GM19239 (cell line): ENCODE measurements at places on chromosomes 13 and 19.

DNA sequence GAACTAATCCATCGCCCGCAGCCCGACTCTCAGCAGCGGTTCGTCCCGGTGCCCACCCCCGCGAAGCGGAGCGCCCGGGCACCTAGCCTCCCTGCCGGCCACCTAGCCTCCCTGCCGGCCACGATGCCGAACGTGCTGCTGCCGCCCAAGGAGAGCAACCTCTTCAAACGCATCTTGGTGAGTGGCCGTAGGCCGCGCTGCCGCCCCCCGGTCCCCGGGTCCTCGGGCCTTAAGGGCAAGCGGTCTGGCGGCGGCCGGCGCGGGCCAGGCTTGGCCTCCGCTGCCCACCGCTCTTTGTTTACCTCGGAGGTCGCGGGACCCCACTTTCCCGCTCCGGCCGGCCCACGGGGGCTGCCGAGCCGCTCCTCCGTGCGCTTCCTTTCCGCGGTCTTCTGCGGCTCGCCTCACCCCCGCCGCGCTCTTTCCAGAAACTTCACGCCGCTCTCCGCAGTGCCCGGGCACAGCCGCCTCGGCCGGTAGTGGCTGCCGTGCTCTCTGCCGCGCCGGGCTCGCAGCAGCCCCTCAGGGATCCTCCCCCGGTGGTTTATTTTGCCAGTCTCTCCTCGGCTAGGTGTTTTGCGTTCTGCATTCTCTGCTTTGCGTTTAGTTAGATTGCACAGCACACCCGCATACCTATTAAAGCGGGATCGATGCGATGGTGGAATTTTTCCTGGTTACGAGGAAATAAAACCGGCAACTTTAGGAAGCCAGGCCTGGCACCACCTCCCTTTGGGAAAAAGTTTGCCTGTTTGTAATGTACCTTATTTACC is 524 bp downstream of the NAA16 start:
- no peak for DNase-seq

DNA sequence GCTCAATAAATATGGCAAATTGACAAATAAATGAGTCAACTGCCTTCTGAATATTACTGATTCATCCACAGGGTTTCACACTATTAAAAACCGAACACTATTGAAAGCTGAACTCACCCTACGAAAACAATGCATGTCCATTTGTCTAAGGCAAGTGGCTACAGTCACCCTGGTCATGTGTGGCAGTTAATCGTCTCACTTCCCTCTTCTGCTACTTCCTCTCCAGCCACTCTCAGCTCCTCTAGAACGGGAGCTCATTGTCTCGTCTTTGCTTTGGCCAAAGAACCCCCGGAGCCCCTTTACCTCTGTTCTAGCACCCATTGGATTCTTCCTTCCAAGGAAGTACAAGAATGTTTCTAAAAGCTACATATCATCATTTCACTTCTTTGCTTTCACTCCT is 74.4 kb upstream of the ZNF599 start:
- DNase-seq: no peak

GRCh38 chr13:75136151-75136550 is 345.8 kb downstream of the TBC1D4 start:
- no peak for DNase-seq

GRCh38 chr13:59631271-59631670 is 532.5 kb downstream of the DIAPH3 start:
- no peak for DNase-seq

DNA sequence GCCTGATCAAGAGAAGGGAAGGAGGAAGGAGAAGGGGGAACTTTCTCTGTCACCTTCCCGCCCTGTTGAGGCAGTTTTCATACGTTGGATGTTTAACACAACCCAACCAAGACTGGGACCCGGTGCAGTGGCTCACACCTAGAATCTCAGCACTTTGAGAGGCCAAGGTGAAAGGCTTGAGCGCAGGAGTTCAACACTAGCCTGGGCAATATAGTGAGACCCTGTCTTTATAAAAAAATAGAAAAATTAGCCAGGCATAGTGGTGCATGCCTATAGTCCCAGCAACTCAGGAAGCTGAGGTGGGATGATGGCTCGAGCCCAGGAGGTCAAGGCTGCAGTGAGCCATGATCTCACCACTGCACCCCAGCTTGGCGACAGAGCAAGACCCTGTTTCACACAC is 59.4 kb upstream of the PEG3 start:
- DNase-seq: no peak

- no peak for DNase-seq
These were observed 13.2 kb downstream of the PRR36 start for GRCh38 chr19:7860714-7861618.

DNA sequence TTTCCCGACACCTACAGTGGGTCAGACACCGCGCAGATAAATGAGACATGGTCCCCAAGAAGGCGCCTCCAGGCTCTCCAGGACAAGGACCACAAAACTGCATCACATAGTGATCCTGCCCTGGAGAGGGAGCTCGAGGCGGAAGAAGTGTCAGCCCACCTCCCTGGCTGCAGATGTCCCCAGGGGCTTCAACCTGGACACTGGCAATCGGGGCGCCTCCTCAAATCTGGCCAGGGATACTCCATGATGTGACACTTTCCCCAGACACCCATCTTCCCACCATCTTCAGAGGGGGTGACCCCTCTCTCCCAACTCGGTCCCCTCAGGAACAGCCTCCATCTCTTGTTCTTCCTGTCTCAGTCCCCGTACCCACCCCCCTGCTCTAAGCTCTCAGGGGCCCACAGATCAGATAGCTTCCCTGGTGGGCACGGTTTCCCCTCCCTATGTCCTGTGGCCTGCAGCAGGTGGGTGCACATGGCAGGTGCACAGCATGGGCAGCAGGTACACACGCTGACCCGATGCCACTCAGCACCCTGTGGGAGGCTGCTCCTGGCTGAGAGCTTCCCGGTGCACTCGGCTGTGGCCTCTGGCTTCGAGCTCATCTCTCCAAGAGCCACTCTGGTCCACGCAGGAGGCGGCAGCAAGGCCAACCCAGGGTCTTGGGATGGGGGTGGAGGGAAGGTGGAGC is 61.2 kb downstream of the PEPD start:
- no peak for DNase-seq

GRCh38 chr13:107329991-107330390 is 762.1 kb upstream of the ARGLU1 start:
- DNase-seq: no peak

DNA sequence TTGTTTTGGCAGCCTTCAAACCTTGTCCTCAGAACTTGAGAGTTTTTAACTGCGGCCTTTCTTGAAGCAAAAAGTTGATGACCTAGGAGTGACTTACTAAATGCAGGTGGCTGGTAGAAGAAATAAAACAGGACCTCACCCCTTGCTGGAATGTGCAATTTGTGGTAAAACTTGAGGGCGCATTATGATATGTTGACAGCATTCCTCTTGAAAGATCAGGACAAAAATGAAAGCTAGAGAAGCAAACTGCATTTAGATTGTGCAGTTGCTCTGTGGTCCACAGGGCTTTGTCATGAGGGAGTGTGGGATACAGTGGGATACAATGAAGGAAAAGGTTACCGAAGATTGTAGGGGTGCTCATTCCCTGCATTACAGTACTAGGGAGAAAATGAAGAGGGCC is 504.2 kb downstream of the GPC6 start:
- DNase-seq: no peak

GRCh38 chr13:58953638-58954037 is 1210.1 kb downstream of the DIAPH3 start:
- DNase-seq: peak; percentile 4

- DNase-seq: no peak
These were observed 21.0 kb downstream of the CLEC4M start for GRCh38 chr19:7783991-7784423.

GRCh38 chr13:77698201-77699058 is 943 bp downstream of the SLAIN1 start:
- peak; percentile 39 for DNase-seq

GRCh38 chr13:109401307-109401706 is 385.1 kb downstream of the IRS2 start:
- DNase-seq: no peak

GRCh38 chr13:71759651-71760511 is 107.1 kb downstream of the DACH1 start:
- DNase-seq: no peak

DNA sequence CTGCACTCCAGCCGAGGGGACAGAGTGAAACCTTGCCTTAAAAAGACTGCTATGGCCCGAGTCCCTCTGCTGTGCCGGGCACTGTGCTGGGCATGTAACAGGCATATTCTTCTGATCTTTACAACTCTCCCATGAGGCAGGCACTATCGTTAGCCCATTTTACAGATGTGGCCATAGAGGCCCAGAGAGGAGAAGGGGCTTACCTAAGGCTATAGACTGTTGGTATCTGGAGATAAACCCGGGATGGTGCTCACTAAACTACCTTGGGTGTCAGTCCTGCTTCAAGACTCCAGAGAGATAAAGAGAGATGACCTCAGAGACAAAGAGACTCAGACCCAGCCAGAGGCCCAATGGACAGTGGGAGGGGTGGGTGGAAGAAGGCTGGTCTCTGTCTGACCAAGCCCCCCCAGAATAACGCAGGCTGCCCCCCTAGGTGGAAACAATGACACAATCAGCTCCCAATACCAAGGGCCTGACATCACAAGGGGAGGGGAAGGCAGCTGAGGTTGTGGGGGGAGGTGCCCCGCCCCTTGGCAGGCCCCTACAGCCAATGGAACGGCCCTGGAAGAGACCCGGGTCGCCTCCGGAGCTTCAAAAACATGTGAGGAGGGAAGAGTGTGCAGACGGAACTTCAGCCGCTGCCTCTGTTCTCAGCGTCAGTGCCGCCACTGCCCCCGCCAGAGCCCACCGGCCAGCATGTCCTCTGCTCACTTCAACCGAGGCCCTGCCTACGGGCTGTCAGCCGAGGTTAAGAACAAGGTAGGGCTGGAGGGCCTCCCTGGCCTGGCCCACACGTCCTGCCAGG is at the start of gene CNN1:
CNN1 (plus strand) TSS at position 620 of the 805 bp plus-strand sequence; CDS start at position 697, 77 bp downstream.
- no peak for DNase-seq

- DNase-seq: no peak
These were observed 8.1 kb upstream of the PTBP1 start for GRCh38 chr19:788983-789700.

GRCh38 chr19:47094557-47095475 is 18.8 kb downstream of the ZC3H4 start:
- DNase-seq: no peak

DNA sequence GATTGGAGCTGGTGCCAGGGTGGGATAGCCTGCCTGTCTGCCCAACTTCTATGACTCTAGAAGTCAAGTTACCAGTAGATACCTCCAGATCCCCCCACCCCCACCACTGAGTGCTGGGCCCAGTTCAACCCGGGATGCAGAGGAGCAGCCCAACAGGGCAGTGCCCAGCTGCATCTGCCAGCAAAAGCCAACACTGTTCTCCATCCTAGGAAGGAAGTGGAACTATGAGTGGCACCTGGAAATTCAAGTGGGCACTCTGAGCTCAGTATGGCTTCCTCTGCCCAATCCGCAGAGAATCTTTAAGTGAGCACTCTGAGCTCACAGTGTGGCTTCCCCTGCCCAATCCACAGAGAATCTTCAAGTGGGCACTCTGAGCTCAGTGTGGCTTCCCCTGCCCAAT is 14.2 kb downstream of the TUBGCP3 start:
- DNase-seq: no peak

DNA sequence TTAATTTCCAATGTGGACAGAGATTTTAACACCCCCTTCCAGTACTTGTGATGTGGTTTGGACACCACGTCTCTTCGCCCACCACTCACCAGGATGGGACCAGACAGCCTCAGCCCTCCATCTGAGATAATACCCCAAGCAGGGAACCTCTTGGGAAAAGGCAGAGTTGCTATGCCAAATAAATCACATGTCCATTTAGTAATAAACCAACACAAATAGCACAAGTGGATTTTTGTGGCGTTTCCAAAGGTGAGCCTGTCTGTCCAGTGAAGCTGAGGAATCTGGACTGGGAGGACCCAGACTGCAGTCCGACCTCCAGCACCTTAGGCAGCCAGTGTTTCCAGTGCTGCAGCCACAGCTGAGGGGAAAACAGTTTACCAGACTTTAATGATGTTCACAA is 34.1 kb upstream of the GAS6 start:
- no peak for DNase-seq

DNA sequence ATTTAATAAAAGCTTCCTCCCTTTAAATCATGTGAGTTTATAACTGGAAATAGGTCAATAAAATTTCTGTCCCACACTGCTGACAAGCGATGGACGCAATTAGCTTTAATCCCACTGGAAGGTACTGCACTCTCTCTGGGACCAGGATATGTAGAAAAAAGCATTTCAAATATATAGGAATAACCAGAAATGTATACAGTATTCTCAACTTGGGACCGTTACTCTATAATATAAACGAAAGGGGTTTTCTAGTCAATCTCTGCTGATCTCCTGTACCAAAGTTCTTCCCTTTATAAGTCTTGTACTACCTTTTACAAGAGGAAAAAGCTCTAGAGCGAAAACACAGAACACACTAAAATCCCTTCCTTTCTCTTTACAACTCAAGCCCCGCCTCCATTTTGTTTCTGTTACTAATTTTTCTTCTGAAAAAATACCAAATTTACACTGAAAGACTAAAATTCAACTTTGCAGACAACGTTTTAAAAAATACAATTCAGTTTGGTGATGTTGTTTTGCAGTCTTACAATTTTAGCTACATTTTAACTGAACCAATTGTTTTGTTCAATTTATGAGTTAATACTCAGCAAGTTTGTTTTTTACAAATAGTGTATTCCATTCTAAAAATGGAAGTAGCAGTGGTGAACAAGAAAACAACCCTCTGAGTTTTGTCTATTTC is 1.7 kb upstream of the USPL1 start:
- DNase-seq: peak; percentile 9

DNA sequence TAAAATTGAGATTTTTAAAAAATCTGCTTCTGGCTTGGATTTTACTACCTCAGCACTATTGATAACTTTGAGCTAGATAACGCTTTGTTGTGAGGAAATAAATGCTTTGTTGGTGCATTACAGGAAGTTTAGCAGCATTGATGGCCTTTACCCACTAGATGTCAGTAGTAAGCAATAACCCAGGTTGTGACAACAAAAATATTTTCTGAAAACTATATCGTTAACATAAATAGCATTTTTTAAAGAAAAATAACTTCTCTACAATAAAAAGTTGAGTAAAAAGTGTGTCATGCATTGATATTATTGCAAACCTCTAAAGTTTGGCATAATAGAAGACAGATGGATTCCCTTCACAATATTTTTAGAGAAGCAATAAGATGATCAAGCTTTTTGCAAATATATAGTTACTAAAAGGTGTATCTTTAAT is 1246.5 kb downstream of the UQCRFS1 start:
- no peak for DNase-seq
